Cerebellum (tissue), 4 donors: ENCODE measurements at places on chromosomes 7 and 10. TPM values are rescaled to one million over a fixed set of nuclear protein-coding genes. Genes with fewer than 3 reads are reported as not detected.

DNA sequence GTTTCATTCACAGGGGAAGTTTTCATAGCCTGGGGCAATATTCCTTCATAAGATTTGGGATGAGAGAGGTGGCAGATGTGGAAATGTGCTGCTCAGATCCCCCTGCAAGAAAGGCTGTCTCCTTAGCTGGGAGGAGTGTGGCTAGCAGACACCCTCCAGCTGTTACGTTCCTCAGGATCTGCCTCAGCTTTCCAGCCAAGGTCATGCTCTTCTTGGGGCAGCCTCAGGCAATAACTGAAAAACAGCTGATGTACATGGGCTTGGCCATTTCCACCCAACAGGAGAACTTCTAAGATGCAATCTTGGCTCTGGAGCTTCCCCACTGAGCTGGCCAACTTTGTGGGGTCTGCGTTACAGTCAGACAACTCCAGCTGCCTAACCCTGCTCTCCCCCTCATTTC lies 51.3 kb upstream of the SEPTIN7 start:
- DNase-seq = no peak

DNA sequence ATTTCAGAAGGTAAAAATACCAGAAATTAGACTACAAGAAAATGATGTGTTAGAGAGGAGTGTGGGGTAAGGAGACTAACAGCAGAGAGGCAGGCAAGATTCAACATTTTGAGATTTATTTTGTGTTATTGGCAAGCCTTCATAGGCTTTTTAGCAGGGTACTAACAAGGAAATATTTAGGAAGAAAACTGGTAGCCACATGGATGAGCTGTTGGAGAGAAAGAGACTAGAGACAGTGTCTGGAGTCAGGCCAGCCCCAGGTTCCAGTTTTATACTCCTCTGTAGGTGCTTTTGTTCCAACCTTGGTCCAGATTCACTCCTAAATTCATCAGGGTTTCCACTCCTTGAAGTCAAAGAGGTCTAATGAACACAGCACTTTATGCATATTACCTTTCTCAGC lies 41.1 kb downstream of the GPRIN2 start:
- peak; percentile 73 for DNase-seq

Gene SFRP4
- total RNA-seq = 2.2 TPM

Gene LRRC4
- total RNA-seq = 21.4 TPM

Gene SLC16A9
- 19.9 TPM for total RNA-seq

Gene GPR22
- total RNA-seq = 6.9 TPM

GRCh38 chr7:51452694-51453093 lies 136.1 kb upstream of the COBL start:
- no peak for DNase-seq

- no peak for DNase-seq
Observed at GRCh38 chr7:151181011-151181431, 6.0 kb downstream of the ASB10 start.

DNA sequence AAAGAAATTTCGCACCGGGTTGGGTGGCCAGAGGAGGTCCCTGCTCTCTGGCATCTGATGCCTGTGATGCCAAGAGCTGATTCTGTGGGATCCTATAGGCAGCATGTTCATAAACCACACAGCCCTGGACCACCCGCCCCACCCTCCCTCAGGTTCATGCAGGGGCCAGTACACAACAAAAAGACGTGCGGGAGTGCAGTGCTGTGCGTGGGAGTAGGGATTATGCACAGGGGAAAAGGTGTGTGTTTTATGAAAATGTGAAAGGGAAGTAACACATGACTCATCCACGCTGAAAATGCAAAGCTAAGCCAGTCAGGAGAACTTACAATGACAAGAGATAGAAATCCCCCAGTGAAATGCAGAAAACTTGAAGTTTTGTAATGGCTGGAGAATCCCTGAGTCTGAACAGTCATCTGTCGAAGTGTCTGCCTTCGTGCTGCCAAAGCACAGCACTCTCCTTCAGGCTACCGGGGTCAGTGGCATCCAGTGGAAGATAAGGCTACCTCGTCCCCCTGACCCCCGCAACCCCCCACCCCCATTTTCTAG lies 1.1 kb downstream of the KIAA1217 start:
- DNase-seq = no peak

DNA sequence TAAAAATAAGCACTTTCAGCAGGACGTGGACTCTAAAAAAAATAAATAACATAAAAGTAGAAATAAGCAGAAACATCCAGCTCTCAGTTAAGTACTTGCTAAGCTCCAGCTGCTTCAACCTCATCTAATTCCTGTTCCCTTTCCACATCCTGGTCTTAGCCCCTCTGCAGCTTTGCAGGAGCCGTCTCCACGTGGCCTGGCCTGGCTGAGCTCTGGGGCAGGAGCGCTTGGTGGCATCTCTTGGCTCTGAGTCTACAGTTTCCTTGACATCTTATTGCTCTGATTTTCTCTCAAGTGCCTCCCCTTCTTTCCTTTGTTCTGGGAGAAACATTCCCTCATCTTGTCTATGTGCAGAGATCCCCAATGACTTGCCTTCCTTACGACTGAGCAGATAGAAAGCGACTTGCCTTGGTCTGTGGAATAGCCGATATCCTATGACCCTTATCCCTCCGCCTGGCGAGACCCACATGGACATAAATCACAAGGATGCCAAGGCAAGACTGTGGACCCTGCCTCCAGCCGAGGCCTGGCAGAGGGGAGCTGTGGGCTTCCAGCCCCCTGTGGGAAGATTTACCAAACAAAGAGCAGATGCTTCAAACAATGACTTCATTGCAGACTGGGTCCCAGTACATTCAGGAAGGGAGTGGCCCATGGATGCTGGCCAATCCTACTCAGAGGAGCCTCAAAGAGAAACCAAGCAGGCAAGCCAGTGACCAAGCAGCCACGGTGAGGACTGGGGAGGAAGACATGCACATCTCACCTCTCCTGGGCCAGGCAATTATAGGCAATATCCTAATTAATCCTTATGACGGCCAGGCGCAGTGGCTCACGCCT lies 61.9 kb downstream of the SPOCK2 start:
- no peak for DNase-seq

- DNase-seq = no peak
Observed at GRCh38 chr10:72132854-72133253, 44.5 kb upstream of the SPOCK2 start.

GRCh38 chr10:124354411-124355382 lies 64.0 kb downstream of the OAT start:
- DNase-seq = no peak

DNA sequence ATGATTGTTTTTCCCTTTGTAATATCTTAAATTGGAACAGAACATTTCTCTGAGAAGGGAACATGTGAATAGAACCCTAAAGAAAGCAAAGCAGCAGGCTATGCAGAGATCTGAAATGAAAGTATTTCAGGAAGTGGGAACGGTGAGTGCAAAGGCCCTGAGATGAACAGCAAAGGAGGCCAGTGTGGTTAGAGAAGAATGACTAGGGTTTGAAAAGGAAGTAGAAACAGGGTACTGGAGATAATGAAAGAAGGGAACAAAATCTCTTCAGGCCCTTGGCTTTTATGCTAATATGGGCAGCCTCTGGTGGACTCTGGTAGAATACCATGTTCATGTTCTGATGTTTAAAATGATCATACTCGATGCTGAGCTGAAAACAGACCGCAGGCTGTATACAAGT lies 22.2 kb downstream of the ARHGAP21 start:
- DNase-seq = no peak

GRCh38 chr7:69204943-69205342 lies 393.3 kb upstream of the AUTS2 start:
- DNase-seq = no peak

Gene PRTFDC1
- 24.3 TPM for total RNA-seq

DNA sequence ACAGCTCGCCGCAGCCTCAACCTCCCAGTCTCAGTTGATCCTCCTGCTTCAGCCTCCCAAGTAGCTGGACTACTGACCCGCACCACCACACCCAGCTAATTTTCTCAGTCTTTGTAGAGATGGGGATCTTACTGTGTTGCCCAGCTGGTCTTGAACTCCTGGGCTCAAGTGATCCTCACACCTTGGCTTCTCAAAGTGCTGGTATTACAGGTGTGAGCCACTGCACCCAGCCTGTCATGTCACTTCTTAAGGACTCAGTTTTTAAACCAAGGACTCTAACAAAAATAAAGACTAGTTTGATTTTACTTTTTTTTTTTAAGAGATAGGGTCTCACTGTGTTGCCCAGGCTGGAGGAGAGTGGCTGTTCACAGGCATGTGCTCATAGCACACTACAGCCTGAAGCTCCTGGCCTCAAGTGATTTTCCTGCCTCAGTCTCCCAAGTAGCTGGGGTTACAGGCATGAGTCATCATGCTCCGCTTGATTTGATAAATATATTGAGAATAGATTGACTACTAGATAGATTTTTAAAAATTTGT lies 16.5 kb upstream of the PPP3CB start:
- DNase-seq = no peak

GRCh38 chr7:119026391-119026790 lies 801.9 kb downstream of the ANKRD7 start:
- peak; percentile 67 for DNase-seq

DNA sequence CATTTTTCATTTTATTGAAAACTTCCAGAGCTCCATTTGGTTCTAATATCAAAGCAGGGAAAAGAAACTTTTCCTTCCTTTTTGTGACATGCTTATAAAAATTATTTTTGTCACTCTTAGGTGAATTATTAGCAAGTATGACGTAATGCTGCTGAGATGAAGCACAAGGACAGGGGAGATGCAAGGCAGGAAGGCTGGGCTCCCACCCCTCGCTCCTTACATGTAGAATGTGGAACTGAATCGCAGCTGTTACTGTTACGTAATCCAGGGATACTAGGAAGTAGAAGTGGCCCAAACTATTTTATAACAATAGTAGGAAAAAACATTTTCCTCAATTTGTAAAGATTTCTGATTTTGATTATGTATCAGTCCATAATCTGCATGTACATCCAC lies 17.1 kb upstream of the GTPBP4 start:
- DNase-seq = no peak

Gene LBX1
- 1.6 TPM for total RNA-seq

- DNase-seq = no peak
Observed at GRCh38 chr10:129102906-129103693, 363.9 kb upstream of the MGMT start.

DNA sequence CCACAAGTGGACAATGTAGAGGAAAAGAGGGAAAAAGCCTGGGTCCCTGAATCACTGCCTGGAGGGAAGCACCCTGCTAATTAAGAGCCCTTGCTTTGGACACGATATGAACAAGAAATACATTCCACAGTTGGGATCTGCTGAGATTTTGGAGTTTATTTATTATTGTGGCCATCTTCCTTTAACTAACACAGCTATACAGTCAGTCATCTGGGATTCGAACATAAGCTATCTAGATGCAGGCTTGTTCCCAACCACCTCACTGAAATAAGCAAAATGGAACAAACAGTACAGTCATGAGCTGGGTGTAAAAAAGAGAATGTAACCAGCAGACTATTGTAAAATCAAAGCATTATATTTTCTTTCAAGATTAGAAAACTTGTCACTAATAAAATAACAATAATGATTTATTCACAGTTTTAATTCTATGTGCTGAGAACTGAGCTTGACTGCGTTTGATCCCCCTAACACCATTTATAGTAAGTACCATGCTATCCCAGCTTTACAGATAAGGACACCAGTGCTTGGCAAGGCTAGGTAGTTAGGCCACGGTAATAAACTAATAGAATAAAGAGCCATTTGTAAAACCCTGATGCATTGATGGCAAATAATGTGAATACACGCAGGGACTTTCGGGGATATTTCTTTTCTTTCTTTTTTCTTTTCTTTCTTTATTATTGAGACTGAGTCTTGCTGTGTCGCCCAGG lies 223.8 kb upstream of the KLF6 start:
- no peak for DNase-seq

DNA sequence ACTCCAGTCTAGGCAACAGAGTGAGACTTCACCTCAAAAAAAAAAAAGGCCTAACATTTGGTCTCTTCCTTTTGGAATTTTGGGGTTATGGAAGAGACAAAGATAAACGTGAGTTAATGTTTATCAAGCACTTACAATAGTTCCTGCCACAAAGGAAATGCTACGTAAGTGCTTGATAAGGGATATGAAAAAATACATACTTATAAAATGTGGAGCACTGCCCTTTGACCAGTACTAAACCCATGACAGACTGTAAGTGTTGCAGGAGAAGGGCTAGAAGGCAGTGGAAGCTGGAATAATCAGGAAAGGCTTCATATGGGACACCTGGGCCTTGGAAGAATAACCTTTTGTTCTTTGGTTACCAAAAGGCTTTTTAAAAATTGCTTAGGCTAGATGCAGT lies 25.5 kb downstream of the TMEM248 start:
- DNase-seq = no peak

Gene EPHA1
- total RNA-seq = 1.6 TPM

GRCh38 chr7:135206941-135207391 lies 4.4 kb downstream of the WDR91 start:
- no peak for DNase-seq
